ENCODE measurements at places on chromosomes 1 and 21.
A peak's percentile ranks its signal among the peaks of the same experiment; 100 is the strongest.

GRCh38 chr1:171139890-171140289 lies 45.2 kb upstream of the FMO2 start:
- DNase-seq, result no peak

- no peak for DNase-seq
These were observed 3.9 kb upstream of the PRKCZ start for GRCh38 chr1:2046174-2046917.

DNA sequence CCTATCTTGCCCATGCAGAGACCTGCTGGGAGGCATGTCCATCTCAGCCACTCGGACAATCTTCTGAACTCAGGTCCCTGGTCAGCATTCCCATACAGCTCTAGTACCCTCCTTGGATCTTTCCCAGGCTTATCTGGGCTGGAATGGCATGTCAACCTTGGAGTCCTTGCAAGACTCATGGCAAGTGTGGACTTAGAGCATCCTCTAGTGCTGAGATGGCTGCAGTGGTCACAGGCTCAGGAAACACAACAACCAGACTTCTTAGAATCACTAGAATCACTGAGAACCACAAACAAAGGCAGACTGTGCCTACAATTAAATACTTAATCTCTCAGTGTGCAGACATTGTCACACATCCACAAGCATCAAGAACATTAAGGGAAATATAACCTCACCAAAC lies 73.1 kb upstream of the TSHB start:
- no peak for DNase-seq

DNA sequence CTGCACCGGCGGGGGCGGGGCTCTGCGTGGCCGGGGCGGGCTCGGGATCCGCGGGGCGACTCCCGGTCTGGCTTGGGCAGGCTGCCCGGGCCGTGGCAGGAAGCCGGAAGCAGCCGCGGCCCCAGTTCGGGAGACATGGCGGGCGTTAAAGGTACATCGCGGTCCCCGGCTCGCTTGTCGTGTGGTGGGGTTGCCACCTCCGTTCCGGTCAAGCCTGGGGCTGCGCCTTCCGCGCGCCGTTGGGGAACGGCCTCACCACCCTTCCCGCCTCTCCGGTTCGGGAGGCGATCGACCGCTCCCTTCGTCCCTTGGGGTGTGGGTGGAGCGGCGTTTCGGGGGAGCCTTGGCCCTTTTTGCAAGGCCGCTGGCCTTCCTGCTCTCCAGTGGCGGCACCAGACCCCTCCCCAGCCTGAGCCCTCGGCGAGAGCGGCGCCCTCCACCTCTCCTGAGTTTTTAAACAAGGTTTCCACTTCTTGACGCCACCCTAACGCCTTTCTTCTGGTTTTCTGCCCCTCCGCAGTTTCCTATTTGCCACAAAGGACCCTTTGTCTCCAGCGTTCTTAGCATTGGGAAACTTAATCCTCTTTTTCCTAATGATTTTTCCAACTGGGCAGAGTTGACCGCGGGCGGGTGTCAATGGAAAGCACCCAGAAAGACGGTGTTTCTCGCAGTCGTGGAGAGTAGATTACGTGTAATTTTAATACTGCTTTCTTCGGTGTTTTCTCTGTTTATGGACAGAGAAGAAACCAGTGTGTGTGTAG lies at the start of the genes LEPR and LEPROT:
TSS of gene LEPR (plus strand) at position 79 of the 761 bp plus-strand sequence. CDS start 144,898 bp downstream, outside the sequence.
TSS of gene LEPROT (plus strand) at position 79 of the 761 bp plus-strand sequence. CDS start at position 136, 57 bp downstream.
- DNase-seq, result no peak

GRCh38 chr1:215568299-215568692 lies 1.2 kb downstream of the KCTD3 start:
- DNase-seq, result no peak

GRCh38 chr21:33198346-33199099 lies 31.2 kb upstream of the IFNAR2 start:
- DNase-seq, result no peak

GRCh38 chr1:12309783-12310742 lies 80.2 kb downstream of the VPS13D start:
- DNase-seq, result no peak

DNA sequence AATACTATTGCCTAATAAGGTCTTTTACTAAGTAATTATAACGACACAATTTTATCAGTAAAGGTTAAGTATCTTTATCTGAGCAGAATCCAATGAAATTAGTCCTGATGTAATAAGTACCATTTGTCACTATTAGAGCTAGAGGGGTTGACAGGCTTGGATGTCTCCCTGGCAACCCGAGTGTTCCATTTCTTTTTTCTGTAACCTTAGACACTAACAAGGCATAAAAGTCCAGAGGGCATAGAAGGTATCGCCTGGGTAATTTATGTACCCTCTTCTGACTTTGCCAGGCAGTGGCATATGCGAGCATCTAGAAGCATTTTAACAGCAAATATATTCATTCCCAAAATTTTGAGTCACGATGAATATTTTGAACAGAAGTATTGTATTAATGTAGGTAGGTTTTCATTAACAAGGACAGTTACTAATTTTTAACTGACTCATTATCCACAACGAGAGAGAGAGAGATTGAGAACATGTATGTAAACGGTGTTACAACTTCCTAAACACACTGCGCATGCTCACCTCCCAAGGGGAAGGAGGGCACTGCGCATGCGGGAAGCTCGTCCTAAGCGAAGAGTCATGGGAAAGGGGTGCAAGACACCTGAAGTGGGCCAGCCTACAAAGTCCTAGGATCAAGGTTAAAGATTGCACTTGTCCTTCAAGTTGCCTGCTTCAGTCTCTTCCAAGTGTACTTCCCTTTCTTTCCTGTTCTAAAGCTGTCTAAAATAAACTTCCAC lies 423.9 kb downstream of the DSCAM start:
- no peak for DNase-seq

GRCh38 chr21:39381009-39381408 lies 32.1 kb upstream of the HMGN1 start:
- no peak for DNase-seq

DNA sequence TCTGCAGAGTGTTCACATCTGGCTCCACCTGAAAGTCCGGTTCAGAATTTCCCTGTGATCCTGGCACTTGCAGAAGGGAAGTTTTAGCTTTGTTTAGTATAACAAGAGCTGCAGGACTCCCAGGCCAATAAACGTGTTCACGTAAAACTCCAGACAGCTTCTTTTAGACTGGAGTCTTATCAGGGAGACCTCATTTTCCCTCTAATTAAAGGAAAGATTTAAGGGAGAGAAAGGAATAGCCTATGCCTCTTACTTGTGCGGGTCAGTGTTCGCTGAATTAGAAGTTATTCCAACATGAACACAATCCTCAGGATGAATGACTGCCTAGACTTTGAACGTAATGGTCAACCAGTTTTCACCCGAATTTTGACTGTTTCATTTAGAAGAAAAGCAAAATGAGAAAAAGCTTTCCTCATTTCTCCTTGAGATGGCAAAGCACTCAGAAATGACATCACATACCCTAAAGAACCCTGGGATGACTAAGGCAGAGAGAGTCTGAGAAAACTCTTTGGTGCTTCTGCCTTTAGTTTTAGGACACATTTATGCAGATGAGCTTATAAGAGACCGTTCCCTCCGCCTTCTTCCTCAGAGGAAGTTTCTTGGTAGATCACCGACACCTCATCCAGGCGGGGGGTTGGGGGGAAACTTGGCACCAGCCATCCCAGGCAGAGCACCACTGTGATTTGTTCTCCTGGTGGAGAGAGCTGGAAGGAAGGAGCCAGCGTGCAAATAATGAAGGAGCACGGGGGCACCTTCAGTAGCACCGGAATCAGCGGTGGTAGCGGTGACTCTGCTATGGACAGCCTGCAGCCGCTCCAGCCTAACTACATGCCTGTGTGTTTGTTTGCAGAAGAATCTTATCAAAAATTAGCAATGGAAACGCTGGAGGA lies 202.1 kb upstream of the SGIP1 start:
- DNase-seq, result no peak

- peak; percentile 24 for DNase-seq
These were observed 569 bp upstream of the WARS2 start for GRCh38 chr1:119141020-119141424.

GRCh38 chr1:111719135-111719534 lies 20.1 kb downstream of the INKA2 start:
- no peak for DNase-seq

GRCh38 chr1:221753828-221754188 lies 11.9 kb upstream of the DUSP10 start:
- DNase-seq, result no peak

GRCh38 chr1:2344744-2345296 lies 46.5 kb downstream of the MORN1 start:
- DNase-seq, result no peak

DNA sequence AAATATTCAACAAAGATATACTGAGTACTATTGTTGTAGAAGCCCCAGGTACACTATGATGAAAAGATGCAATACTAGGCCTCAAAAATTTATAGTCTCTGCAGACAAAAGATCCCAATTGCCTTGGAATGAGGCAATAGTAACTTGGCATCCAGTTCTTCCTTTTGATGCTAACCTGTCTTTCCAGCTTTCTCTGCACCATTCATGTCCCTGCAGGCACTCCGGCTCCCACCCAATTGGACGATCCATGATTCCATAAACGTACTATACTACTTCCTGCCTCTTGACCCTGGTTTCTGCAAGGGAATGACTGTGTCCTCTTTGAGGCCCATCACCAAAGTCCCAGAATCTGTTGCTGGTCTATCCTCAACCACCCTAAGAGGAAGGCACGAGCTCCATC lies 8.0 kb upstream of the TAGLN2 start:
- no peak for DNase-seq

- no peak for DNase-seq
These were observed 250.3 kb downstream of the ATG4C start for GRCh38 chr1:63034256-63034655.

DNA sequence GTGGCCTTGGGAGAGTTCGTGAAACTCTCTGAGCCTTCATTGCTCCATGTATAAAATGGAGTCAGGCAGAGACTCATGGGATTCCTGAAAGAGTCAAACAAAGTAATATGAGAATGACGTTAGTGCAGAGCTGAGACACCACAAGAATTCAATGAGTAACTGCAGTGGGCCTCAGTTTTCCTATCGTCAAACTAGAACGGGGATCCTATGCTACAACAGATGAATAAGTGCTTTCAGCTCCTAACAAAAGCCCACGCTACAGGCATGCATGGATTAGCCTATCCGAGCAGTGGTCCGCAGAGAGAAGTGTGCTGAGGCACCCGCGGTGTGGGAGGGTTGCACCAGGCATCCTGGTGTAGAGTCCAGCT lies 124.7 kb downstream of the SYF2 start:
- DNase-seq, result no peak

- DNase-seq, result no peak
These were observed 2.7 kb downstream of the RAB29 start for GRCh38 chr1:205772607-205773032.

DNA sequence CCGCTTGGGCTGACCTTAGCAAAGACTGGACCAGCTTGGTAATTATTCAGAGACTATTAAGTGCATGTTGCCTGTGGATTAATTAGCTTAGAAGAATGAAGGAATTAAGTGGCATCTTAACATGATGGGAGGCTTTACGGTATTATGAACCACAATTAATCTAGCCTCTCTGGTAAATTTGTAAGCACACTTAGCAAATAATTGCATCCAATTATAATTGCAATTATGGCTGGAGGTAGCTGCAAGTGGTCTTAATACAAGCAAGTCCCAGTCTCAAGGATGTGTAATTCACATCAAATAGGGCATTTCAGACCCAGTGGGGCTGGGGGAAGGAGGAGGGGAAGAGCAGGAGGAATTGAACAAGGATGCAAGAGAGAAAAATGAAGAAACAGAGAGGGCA lies 151.6 kb downstream of the CNIH3 start:
- DNase-seq, result no peak

DNA sequence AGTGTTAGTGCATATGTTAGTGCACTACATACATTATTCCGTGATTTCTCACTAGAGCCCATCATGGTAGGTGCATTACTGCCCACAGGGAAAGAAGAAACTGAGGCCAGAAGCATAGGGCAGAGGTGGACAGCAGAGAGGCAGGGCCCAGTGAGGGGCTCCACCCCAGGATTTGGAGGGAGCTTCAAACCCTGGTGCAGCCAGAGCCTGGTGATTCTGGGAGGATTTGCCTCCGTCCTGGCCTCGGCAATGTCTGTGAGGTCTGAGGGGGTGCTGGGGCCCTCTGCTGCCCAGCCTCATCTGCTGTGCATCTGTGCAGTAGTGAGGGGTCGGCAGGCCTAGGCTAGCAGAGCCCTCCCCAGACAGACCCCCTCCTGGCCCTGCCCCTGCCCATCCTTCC lies 22.8 kb downstream of the PPFIA4 start:
- no peak for DNase-seq

DNA sequence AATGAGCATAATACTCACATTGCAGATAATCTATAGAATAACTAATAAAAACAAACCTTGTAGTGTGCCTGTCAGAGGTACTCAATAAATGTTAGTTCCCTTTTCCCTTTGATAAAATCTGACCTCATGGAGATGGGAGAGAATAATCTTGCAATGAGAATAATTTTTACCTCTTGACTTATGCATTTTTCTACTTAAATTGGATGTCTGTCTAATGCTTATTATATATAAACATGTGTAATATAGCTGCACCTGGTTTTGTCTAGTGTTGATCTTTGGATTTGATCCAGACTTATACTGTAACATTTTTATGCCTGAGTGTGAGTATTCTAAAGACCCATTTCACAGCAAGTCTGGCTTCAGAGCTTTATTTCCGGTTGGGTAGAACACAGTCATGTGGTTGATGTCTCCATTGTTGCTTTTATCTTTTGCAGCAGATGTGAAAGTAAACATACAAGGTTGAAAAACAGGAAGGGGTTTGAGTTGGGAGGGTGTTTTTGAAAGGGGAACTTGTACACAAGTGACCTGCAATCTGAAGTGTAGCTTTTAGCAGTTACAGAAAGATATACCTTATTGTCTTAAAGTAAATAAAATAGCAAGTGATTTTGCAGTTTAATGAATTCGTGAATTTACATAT lies 12.4 kb downstream of the EPB41 start:
- peak; percentile 58 for DNase-seq

DNA sequence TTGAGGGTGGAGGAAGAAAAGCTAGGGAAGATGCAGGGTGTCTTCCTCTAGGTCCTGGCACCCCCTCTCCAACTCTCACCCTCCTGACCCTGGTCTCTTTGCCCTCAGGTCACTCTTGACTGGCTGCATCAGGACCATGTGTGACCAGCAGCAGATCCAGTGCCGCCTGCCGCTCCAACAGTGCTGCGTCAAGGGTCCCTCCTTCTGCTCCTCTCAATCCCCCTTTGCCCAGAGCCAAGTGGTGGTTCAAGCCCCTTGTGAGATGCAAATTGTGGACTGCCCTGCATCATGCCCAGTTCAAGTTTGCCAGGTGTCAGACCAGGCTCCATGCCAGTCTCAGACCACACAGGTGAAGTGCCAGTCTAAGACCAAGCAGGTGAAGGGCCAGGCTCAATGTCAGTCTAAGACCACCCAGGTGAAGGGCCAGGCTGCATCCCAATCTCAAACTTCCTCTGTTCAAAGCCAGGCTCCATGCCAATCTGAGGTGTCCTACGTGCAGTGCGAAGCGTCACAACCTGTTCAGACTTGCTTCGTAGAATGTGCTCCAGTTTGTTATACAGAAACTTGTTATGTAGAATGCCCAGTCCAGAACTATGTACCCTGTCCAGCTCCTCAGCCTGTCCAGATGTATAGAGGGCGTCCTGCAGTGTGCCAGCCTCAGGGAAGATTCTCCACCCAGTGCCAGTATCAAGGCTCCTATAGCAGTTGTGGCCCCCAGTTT lies 1.8 kb downstream of the KPRP start:
- DNase-seq, result no peak

- no peak for DNase-seq
These were observed 738 bp downstream of the LURAP1 start for GRCh38 chr1:46203738-46204405.

- DNase-seq, result no peak
These were observed 51.3 kb upstream of the IVNS1ABP start for GRCh38 chr1:185368313-185368855.

- no peak for DNase-seq
These were observed 7.6 kb upstream of the RXRG start for GRCh38 chr1:165452336-165453130.

GRCh38 chr1:166089804-166090203 lies 77.0 kb downstream of the FAM78B start:
- no peak for DNase-seq

GRCh38 chr1:59455206-59455605 lies 158.3 kb downstream of the FGGY start:
- no peak for DNase-seq

Data from KG1 (cell line).